ENCODE measurements at places on chromosomes 3 and 15.

DNA sequence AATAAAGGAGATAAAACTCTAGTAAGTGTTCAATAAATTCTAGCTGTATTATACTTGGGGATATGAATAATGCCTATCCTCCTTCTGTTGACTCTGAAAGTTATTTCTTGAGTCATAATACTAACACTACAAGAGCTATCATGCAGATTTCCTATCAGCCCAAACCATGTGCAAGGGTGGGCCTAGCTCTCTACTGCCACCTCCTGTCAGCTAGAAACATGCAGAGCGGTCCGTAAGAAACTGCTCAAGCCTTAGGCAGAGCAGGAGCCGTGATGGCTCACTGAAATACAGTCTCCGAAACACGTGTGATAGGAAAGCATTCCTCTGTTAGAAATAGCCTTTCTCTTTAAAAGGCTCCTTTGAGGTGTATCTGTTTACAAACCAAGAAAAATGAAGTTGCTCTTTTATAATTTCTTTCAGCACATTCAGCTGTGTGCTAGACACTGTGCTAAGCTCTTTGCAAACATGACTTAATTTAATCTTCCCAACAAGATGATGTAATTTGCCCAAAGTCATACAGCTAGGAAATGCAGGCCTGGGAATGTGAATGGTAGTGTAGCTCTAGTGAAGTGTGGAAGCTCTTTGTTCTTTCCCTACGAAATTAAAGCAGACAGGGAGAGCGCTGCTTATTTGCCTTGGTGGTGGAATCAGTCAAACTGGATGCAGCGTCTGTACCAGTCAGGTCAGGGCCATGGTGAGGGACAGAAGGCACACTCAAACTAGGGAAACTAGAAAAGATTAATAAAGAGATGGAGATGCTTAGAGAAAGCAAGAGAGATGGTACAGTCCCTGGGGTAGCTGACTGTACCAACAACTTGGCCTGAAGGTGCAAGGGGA, 43.1 kb downstream of the MTHFS start:
- peak; percentile 60 for DNase-seq

GRCh38 chr3:146156095-146156494, 4.9 kb downstream of the PLOD2 start:
- DNase-seq: no peak

GRCh38 chr3:185046164-185046515, 106.7 kb downstream of the C3orf70 start:
- no peak for DNase-seq

DNA sequence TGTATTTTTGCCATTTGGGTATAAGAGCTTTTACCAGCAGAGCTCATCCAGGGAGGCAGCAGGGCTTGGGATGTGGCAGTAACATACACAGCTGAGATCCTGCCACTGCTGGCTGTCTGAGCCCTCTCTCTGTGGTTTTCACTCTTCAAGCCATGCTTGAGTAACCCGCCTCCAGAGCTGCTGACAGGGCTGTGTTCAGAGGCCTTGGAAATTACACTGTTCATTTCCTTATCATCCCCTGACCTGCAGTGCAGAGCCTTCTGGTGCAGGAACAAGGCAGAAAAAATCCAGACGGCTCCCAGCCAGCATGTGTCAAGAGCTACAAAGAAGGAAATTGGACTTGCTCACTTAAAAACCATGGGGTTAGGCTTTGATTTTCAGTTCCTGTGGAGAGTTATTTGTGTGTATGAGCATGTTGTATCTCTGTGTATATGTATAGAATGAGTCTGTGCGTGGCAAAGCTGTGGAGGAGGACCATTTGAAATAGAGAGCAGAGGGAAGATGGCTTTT, 47.0 kb downstream of the ZNF609 start:
- DNase-seq: peak; percentile 47

- no peak for DNase-seq
Measured at GRCh38 chr15:61029082-61029481, 200.0 kb downstream of the RORA start.

DNA sequence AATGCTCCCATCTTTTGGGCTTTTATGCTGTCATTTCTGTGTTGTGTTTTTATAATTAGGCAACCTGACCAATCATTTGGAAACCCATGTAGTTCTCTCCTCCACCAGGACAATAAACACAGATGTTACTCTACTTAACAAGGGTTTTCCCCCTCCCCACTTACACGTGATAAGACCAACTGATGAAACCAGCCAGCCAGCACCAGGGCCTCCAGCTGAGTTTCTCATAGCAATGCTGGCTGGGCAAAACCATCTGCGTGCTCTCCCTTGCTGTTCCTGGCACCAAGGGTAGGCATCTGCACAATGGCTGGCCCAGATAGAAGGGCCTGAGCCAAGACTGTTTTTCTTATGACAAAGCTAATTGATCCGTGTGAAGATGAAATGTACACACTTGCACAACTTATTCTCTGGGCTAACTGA, 310.4 kb downstream of the PLCL2 start:
- DNase-seq: no peak

DNA sequence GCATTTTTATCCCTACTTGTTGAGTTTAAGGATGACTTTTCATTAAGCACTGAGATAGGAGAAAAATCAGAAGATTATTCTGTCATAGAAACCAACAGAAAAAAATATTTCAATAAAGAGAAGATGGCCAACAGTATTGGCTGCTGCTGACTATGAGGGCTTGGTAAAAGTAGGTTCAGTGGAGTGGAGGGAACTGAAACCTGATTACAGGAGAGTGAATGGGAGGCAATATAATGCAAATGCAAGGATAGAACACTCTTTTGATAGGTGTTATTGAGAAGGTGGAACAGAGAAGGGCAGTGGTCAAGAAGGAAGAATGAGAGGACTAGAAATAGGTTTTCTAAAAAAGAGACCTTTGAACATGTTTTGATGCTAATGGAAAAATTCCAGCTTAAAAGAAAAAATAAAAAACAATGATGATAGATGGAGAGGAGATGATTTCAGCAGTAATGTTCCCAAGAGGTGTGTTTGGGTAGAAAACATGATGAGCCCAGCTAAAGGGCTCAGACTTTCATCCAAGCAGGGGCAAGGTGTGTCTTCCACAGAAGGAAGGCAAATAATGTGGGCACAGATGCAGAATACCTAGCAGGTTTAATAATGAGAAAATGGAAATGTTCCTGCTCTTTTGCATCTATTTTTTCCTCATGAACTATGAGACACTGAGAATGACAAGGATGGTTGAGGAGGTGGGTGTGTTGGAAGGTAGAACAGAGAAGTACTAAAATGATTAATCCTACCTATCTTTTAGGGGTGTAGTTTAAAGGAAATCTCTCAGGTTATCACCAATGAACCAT, 397.9 kb upstream of the GOLIM4 start:
- DNase-seq: no peak

DNA sequence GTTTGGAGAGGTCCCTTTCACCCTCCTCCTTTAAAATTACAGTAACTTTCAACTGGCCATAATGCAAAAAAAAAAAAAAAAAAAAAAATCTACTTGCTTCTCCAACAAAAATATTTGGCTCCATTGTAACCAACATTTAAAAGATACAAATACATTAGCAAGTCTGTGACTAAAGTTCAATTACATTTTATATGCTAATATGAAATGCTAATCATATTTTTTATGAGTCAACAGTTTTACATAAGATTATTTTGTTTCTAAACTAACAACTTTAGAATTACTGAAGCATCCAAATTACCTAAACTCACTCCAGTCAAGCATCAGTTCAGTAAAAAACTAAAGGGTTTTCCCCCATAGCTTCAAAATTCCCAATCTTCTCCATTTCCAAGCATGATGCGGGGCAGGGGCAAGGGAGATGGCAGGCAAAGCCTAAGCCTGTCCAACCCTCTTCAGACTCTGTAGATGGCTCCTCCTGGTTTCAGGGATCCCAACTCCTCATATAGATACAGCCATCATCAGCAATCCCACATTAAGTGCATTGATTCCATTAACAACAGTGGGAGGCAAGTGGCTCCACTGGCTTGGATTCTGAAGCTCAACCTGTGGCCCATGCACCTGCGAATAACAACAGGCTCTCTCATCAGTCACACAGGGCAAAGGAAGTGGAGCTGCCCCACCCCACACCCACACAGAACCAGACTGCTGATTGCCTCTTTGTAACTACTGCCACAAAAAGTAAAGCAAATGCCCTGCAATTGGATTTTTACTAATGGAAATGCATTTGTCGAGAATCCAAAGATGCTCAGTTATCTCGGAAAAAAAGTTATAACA, 15.0 kb downstream of the SFMBT1 start:
- no peak for DNase-seq

- no peak for DNase-seq
Measured at GRCh38 chr3:119595639-119596334, 1.9 kb upstream of the PLA1A start.

Data from AG04449 (cell line).